Hypothalamus (tissue), 51 donors: ENCODE measurements at places on chromosomes 4 and X.

GRCh38 chrX:40213092-40213491 is 115.3 kb upstream of the BCOR start:
- DNase-seq: no peak

DNA sequence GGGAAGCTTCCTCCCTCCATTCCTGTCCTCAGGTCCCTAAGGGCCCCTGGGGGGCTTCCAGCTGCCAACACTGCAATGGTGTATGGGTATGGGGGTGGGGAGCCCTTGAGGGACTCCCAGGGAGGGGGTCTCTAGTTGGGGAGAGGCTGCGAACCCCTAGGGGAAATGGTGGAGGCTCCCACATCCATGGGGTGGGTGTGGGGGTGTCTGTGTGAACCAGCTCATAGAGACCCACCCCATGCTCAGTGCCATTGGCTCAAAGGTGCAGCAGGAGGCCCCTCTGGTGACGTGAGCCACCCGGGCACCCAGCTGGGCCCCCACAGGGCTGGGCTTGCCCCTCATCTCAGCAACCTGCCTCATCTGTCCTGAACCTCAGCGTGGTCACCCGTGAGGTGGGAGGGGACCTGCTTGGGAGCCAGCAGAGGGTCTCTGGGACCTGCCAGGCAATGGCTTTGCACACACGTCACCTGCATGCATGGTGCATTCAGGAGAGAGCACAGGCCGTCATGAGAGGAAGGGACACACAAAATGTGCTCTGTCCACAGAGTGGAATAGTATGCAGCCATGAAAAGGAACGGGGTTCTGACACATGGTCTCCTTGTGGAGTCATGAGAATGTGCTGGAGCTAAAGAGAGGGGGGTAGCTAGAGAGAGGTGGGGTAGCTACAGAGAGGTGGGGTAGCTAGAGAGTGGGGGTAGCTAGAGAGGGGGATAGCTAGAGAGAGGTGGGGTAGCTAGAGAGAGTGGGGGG is 22.7 kb upstream of the PLCXD1 start:
- DNase-seq: no peak

DNA sequence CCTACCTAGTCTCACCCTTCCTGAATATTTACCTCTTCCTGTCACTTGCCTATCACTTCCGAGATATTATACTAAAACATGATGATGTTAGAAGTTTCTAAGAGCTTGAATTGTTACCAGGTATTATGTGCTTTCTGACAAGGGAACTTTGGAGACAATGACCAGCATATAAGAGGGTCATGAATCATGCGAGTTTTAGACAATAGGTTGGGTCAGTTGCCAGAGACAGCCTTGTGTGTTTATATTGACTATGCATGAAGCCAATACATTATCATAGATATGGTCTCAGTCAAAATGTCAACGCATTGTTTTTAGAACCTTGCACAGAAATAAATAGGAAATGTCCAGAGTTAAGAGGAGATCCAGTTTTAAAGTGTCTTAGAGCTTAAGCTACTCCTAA is 116.8 kb downstream of the KLHL4 start:
- DNase-seq: no peak

GRCh38 chr4:168781341-168781740 is 228.7 kb downstream of the CBR4 start:
- no peak for DNase-seq

DNA sequence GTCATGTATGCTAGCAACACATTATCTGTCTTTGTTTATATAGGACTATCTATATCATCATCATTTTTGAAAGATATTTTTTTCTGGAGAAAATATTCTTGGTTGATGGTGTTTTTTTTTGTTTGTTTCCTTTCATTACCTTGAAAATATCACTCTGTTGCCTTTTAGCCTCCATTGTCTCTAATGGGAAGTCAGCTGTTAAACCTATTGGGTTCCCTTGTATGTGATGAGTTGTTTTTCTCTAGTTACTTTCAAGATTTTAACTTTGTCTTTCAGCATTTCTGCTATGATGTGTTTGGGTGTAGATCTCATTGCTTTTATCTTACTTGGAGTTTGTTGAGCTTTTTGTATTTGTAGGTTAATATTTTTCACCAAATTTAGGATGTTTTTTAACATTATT is 124.4 kb downstream of the EDA start:
- DNase-seq: no peak

- DNase-seq: peak; percentile 17
Measured at GRCh38 chr4:150010525-150011126, 67.6 kb upstream of the DCLK2 start.

GRCh38 chr4:173990126-173990868 is 293.2 kb downstream of the FBXO8 start:
- DNase-seq: no peak

- DNase-seq: peak; percentile 29
Measured at GRCh38 chrX:3811331-3812311, 98.2 kb upstream of the PRKX start.

DNA sequence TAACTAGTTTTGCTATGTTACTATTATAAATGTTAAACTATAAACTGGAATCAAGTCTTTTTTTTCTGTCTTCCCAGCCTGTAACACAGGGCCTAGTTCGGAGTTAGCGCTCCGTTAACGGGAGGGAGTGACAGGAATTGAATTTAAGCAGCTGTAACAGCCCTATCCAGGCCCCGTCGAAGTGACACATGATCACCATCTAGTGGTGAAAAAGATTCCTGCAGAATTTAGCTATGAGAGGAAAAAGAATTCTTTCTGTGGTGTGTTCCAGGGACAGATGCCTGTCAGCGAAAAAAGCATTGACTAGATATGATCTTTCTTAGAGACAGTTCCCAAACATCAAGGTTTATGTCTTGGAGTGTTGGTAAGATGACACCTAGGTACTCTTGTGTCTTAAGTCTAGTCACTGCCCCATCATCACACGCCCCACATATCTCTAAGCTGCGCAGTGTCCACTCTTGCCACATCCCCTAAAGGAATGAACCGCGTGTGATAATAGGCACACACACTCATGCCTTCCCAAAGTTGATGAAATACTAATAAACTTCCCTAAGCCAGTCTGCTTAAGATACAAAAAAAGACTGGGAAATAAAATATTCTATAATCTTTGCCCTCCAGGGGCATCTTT is 2.1 kb downstream of the GAB3 start:
- no peak for DNase-seq

GRCh38 chrX:75229774-75230173 is 44.1 kb upstream of the UPRT start:
- DNase-seq: no peak
